ENCODE measurements at places on chromosomes 6 and 20.

DNA sequence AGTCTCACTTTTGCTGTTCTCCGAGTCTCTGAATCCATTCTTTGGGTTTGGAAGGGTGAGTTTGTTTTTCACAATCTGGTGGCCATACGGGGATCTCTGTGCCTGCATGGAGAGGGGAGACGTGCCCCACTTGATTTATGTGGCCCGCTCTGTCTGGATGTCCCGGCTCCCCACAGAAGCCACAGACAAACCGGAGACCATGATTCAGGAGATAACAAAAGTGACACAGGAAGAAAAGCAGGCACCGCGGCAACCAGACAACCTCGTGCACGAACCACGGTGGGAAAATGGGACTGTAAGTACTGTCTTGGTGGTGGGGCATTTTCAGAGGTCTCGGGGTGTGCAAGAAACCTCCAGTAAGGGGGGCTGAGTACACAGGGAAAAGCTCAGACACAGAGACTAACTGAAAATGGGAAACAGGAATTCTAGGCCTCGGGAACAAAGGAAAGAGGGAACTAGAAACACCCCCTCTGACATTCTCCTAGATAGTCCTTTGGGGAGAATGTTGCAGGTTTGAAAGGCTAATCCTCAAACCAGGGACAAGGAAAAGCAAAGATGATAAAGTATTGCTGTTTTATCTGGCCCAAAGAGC is 22.1 kb upstream of the ZNF318 start:
- DNase-seq: no peak

DNA sequence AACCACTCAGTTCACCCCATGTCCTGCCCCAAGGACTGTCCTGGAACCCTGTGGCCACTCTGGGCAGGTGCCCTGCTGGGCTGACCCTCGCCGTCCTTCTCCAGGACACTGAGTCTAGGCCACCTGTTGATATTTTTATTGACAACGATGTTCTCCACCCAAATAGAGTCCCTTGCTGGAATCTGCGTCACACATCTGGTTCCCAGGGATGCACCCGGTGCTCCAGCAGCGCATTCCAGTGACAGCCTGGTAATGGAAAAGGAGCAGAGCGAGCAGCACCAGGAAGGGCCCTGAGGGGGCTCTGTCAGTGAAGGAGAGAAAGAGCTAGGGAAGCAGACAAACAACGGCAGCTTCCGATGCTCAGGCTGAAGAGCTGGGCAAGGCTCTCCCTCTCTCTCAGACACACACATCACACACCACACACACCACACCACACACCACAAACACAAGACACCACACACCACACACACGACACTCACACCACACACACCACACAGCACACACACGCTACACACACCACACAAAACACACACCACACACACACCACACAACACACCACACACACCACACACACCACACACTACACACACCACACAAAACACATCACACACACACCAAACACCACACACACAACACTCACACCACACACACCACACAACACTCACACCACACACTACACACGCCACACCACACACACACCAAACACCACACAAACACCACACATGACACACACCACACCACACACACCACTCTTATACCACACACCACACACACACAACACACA is 117.9 kb upstream of the THBS2 start:
- DNase-seq: no peak

DNA sequence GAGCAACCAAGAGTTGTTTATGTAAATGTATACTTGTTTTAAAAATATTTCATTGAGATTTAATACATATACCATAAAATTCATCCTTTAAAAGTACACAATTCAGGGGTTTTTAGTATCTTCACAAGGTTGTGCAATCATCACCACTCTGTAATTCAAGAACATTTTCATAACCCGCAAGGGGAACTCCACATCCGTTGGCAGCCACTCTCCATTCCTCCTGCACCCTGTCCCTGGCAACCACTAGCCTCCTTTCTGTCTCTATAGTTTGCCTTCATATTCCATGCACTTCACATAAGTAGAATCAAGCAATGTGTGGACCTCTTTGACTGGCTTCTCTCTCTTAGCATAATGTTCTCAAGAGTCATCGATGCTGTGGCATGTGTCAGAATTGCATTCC is 104.2 kb upstream of the PDE10A start:
- DNase-seq: no peak

DNA sequence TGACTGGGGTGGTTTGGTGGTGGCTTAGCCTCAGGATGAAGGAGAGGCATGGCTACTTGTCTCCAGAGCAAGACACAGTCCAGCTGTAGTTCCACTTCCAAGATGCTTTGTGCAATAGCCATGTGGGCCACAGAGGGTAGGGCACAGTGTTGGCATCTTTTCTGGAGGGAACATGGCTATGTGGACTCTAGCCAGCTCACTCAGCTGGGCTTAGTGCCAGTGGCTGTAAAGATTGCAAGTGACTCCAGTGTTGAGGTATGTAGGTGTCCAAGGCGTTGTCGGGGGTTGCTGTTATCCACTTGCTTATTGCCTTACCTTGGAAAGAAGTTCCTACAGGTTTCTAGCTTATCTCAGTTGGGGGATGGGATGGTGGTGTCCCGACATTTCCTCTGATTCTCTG is 233.4 kb downstream of the CD109 start:
- DNase-seq: no peak

DNA sequence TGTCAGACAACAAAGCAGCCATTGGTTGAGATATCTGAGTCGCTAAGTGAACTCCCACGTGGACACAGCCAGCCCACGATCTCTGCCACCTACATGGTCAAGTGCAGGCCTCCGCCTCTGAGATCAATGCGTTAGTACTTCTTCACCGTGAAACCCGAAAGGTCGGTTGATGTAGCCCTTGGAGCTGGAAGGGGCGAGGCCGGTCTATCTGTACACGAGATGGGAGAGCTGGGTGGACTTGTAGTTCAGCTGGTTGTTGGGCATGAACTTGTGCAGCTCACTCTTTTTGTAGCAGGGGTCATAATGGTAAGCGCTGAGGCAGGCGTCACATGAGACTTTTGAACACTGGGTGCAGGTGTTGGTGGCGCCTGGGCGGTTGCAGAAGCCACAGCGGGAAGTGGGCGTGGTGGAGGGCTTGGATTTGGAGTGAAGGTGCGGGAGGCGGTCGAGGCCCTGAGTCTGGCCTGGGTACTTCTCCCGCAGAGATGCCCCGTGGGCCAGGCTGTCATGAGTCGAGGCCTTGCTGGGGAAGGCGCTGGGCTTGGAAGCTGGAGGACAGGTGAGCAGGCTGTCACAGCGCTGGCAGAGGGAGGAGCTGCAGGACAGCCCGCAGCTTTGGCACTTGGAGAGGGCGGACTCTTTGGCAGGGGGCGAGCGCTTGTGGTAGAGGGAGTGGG is 9.8 kb downstream of the SPATA2 start:
- DNase-seq: no peak

- DNase-seq: no peak
These were observed 2.4 kb downstream of the MYBL2 start for GRCh38 chr20:43669332-43669731.

DNA sequence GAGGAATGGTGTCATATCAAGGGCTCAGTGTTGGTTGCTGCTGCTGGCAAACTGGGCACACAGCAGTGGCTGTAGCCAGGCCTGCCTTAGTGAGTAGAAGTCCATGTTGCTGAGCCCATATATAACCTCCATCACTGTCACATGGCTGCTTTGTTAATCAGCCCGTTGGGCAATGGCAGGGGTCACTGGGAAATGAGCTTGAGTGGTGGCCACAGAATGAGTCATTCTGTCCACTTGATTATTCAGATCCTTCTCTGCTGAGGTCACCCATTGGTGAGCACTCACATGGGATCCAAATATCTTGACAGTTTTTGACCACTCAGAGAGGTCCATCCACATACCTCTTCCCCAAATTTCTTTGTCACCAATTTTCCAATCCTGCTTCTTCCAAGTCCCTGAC is 898.9 kb upstream of the EYS start:
- DNase-seq: no peak

DNA sequence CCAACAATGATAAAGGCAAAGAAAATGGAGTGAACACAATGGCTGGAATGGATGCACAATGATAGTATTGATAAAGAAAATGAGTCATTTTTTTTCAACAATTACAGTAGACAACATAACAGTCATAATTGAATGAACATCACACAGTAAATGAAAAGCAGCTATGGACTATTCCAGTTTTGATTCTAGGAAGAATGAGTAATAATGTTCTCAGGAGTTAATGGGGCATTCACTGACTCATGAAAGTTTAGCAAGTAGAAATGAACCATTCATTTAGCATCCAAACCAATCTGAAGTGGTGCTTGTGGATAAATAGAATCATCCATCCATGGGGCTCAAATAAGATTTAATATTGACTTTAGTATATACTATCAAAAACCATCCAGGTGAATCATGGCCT is 1029.5 kb upstream of the GJE1 start:
- no peak for DNase-seq

DNA sequence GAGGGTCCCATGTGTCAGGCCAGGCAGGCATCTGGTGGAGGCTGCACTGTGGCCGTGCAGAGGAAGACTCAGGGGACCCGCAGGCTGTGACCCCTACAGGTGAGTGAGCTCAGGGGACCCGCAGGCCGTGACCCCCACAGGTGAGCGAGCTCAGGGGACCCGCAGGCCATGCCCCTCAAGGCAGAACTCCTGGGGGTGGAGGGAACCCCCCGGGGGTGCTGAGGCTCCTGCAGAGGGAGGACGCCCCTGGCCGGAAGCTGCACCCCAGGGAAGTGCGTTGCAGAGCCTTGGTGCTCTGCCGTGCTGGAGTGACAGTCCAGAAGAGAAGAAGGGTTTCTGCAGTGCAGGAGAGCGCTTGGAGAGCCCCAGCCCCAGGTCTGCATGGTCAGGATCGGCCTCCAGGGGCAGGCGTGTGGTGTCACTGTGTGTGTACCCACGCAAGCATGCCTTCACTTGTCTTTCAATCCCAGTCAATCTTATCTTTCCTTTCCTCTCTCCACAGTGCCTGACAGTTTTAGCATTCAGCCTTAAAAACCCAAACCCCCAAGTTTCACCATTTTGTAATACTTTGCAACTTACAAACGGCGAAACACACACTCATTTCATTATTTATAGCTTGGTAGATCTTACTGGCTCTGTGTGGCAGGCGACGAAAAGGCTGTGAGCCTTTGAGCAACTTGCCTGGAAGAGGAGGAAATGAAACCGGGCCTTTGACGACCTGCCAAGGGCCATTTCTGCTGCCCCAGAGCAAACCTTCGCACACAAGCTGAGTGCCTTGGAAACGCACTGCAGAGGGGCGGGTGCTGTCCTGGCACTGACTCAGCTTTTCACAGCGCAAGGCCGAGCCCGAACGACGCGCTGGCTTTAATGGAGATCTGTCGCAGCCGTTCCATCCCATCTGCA is 101.4 kb upstream of the AGPAT4 start:
- DNase-seq: no peak

- no peak for DNase-seq
These were observed 932.4 kb upstream of the MAN1A1 start for GRCh38 chr6:120282005-120282404.

GRCh38 chr20:16486532-16486931 is 86.7 kb downstream of the KIF16B start:
- DNase-seq: no peak

GRCh38 chr6:138944412-138944811 is 43.6 kb downstream of the REPS1 start:
- DNase-seq: no peak

- DNase-seq: no peak
These were observed 47.3 kb downstream of the LRRN4 start for GRCh38 chr20:6006603-6006949.

- DNase-seq: no peak
These were observed 19.1 kb downstream of the ZSCAN23 start for GRCh38 chr6:28424163-28424562.

- DNase-seq: no peak
These were observed 25.2 kb downstream of the RIOK1 start for GRCh38 chr6:7414811-7415210.

GRCh38 chr20:33437141-33437911 is 6.2 kb downstream of the SNTA1 start:
- DNase-seq: no peak

- no peak for DNase-seq
These were observed 110.8 kb upstream of the MLN start for GRCh38 chr6:33914645-33915044.

DNA sequence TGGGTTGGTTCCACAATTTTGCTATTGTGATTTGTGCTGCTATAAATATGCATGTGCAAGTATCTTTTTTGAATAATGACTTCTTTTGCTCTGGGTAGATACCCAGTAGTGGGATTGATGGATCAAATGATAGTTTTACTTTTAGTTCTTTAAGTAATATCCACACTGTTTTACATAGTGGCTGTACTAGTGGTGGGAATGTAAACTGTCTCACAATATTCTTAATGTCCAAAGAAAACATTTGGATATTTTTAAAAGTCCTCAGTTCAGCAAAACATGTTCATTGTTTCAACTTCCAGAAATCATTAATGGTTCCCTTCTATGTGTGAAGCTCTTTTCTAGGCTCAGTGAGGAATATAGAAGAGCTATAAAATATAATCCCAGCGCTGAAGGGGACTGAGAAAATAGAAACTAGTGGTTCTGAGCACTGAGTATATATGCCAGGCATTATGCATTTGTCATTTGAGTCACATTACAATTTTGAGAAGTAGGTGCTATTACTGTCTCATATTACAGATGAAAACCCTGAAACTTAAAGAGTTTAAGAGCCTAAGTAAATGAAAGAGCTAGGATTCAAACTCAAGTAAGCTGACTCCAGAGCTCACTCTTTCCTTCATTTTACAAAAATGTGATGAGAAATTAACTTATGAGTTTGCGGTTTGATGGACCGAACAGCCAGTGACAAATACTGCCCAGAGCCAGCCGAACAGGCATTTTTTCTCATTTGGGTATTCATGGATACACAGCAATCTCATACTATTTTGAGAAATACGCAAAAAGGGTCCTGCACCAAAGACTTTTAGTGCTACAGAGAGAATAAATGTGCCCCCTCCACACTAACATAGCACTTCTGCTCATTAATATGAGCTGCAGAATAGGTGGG is 250.1 kb downstream of the TBX18 start:
- no peak for DNase-seq

- DNase-seq: no peak
These were observed 21.5 kb downstream of the TPBG start for GRCh38 chr6:82385102-82385501.

- no peak for DNase-seq
These were observed 30.5 kb downstream of the MDGA1 start for GRCh38 chr6:37667050-37667814.

- no peak for DNase-seq
These were observed 66.2 kb downstream of the SLC22A23 start for GRCh38 chr6:3390698-3391097.

Data from GM12892 (cell line).